ENCODE measurements at places on chromosomes 2 and 18. TPM values are rescaled to one million over a fixed set of nuclear protein-coding genes. Genes with fewer than 3 reads are reported as not detected.

DNA sequence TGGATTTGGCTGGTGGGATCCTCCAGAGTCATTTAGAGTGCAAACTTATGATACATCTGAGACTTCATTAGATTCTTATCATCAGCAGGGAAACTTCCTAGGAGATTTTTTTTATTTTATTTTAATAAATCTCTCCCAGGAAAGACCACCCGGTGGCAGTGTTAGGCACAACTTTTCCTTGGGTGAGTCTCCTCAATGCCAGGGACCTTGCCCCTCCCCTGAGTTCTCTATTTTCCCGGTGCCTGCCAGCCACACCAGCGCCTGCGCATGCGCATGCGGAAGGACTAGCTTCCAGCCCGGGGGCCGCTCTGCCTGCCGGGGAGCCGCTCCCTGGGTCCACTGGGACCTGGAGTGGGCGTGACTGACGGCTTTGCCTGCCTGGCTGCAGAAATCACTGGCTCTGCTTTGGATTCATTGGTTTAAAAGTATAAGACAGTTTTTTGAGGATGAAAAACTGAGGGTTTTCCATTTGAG, 86.6 kb downstream of the TMEM182 start:
- peak; percentile 30 for DNase-seq

DNA sequence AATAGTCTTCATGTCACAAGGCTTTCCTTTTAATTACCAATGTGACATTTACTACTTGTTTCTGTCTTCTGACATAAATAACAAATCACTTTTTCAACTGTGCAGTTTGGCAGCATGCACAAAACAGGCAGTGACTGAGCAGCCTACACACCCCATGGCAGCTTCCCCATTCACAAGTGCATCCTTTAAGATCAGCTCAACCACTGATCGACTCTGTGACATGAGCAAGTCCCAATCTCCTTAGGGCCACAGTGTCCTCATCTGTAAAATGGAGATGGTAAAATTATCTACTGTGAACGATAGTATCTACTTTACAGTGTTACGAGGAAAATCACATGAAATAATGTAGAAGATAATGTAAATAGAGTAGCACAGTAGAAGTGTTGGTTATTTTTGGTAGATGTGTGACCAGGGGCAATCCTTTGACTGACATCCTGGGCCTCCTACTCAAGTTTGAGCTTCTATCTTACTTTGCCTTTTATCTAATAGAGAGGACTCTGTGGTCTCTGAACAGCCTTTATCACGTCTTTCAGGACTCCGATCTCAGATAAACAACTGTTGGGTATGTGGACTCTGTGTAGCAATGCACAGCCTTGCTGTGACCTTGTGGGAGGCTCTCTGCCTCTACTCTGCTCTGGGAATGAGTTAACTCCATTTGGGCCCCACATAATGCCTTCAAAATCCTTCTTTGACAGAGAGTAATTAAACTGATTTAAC, 120.6 kb downstream of the PIGN start:
- DNase-seq, result no peak

GRCh38 chr2:140650825-140651224, 1480.0 kb downstream of the LRP1B start:
- no peak for DNase-seq

GRCh38 chr18:39389800-39390379, 1824.3 kb upstream of the CELF4 start:
- no peak for DNase-seq

DNA sequence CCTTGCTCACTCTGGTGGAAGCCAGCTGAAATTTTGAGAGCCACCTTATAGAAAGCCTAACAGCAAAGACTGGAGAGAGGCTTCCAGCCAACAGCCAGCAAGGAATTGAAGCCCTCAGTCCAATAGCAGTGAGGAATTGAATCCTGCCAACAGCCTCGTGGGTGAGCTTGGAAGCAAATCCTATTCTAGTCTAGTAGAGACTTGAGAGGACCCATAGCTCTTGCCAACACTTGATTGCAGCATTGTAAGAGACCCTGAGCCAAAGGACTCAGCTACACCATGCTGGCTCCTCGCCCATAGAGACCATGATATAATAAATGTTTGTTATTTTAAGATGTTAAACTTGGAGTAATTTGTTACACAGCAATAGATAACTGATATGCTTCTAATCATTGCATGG, 403.0 kb upstream of the TNP1 start:
- no peak for DNase-seq

DNA sequence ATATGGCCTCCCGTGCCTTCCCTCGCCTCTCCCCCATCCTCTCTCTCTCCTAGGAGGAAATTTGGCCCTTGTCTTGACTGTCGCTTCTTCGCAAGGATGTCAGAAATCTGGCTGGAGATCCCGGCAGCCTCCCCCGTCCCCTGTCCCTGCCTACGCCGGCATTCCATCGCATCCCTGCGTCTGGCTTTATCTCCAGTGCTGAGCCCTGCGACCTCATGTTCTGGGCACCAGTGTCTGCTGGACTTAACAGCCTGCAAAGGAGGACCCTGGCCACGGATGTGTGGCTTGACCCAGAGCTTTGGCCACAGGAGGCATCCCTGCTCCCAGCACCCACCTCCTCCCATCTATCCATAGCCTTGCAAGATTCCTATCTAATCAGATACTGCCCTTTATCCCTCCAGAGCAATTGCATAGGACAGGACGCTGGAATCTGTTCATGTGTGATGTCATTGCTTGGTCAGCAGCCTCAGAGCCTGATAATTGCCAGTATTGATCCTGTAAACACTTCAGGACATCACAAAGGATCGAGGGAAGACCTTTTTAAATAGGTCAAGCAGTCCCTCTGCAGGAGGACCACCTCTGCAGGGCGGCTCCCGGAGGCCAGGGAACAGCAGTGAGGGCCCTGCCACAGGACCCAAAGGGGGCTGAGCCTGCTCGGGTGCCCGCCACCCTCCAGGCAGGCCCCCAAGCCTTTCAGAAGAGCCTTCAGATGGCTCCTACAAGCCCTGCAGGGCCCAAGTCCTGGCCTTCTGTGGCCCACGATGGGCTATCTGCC, 168.2 kb downstream of the TWIST2 start:
- peak; percentile 15 for DNase-seq

GRCh38 chr18:13354402-13354801, 135.8 kb downstream of the LDLRAD4 start:
- no peak for DNase-seq

DNA sequence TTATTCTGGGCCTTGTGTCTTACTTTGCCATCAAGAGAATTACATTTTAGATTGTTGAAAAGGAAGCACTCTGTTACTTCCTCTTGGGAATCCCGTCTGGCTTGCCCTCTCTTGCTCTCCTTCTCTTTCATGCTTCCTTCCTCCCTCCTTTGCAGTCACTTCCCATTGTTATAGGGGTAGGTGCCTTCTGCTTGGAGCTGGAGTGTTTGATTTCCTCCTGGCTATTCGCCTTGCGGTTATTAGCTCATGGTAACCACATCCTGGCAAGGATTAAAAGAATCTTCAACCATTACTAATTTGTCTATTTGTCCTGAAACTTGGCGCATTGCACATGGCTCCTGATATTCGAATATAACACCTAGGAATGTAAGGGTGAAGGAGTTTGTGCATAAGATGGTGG, 115.0 kb downstream of the CERS6 start:
- no peak for DNase-seq

DNA sequence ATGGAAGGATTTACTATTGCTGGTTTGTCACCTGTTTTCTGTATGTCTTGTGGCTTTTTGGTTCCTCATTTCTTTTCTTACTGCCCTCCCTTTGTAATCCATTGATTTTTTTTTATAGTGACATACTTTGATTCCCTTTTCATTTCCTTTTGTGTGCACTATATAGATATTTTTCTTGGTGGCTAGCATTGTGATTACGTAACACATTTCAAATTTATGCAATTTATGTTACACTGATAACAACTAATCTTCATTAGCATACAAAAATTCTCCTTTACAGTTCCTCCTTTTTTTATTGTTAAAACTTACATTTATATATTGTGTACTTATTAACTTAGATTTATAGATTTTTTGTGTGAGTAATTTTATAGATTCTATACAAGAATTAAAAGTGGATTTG, 80.6 kb downstream of the OTX1 start:
- DNase-seq, result no peak

DNA sequence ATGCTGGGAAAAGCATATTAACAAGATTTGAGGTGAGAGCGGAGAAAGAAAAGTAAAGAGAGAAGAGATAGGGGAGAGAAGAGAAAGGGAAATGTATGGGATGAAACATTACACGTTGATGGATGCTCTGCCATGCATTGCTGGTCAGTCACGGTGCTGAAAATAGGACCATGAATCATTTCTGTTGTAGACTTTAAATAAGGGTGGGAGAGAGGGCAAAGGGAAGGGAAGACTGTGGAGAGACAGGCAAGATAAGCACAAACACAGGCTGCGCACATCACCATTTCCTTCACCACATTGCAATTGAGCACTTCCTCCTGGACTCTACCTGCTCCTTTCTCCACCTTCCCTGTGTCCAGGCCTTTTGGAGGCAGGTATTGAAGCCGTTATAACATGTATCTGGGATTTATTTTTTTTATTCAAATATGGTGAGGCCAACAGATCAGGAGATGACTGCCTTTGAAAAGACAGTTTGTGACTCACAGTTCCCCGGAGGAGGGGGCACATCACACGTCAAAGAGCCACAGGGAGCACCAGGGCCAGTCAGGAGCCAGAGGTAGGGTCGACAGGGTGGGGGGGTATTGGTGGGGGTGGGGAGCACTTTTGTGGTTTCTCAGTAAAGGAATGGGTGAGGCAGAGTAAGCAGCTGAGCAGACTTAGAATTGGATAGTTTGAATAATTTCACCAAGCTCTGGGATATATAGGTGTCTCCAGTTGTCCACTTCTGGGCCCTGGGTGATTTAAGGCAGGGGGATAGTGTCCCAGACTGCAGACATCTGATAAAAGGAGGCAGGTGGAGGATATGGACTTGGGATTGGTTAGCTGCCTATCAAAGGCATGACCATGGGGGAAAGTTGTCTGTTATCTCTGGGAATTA, 372.8 kb upstream of the ST6GAL2 start:
- DNase-seq, result no peak

- DNase-seq, result no peak
Measured at GRCh38 chr18:56986829-56987228, 160.1 kb upstream of the BOD1L2 start.

- DNase-seq, result no peak
Measured at GRCh38 chr2:215958257-215958656, 55.1 kb downstream of the MREG start.

- DNase-seq, result no peak
Measured at GRCh38 chr2:46493241-46493970, 14.0 kb downstream of the TMEM247 start.

DNA sequence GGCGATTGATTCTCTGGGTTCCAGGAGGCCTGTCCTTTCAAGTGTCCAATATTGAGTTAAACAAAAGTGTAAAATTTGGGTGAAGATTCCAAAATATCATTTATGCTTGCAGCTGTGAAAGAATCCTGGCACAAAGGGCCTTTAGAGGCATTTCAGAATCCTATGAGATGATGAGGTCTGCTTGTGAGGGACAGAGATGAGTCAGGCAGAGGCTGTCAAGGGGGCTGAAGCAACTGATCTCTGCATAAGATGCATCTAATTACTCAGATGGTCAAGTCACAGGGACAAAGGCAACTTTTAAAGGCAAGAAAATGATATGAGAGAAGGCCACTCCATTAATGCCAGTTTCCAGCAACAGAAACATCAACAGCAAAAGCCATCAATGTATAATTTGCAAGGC, 78.8 kb downstream of the FHOD3 start:
- DNase-seq, result no peak

DNA sequence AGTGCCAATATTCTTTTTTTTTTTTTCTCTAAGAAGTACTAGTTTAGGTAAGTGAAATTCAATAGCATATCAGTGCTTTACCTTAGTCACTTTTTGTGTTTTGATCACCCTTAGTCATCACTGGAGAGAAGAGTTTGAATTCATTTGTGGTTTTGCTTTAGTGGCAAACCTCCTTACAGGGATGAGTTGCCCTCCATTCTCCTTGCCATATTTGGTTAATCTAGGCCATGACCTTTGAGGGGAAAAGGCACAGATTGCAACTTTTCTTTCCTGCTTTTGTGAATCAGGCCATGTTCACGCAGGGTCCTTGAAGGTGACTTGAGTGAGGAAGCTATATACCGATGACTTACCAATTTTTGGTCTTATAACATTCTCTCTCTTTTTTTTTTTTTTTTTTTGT, 34.4 kb downstream of the PLEKHA3 start:
- DNase-seq, result no peak

DNA sequence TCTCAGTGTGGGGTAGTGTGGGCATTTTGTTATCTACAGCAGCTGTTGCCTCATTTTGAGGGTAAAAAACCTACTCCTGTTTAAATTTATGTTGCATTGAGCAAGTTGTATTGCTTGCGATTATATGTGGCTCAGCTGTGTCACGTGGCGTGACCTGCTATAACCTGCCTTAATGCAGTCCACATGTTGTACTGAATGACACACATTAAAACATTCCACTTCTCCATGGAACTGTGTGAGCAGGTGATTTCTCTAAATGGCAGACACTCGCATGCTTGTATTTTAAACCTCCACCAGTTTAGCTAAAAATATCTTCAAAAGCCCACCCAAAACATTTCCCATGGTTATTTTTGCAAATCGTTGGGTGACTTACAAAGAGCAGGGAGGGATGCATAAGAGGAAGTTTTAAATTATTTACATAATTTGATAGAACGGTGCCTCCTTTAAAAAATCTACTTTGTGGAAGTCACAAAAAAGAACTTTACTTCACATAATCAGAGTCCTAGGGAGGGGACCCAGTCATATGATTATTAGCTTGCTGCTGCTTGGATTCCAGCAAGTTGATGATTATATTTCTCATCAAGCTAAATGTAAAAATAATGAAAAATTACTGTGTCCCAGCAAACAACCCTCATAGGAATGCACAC, 163.3 kb upstream of the ZEB2 start:
- no peak for DNase-seq

- no peak for DNase-seq
Measured at GRCh38 chr2:43490252-43490786, 105.5 kb downstream of the THADA start.

DNA sequence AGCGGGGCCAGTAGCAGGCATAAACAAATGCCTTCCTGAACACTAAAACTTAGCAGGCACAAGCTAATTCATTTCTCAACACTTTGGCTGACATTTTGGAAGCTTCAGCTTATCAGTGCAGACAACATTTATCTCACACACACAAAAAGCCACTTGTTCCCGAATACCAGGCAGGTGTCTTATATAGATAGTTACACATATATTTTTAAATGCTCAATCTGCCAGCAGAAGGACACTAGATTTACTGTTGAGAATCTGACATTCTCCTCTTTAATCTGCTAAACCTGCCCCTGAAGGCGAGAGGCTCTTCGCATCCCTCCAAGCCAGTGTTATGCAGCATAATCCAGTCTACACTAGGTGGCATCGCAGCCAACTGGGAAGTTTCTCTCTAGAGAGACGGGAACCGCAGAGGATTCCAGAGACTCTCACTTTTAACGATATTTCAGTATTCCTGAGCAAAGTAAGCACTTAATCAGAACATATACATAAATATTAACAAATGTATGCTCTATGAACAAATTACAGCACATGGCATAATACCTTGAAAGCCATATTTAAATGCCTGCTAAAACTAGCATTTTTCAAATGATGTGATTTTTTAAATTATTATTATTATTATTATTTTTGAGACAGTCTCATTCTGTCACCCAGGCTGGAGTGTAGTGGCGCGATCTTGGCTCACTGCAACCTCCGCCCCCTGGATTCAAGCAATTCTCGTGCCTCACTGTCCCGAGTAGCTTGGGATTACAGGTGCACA, 90.2 kb upstream of the SCG2 start:
- peak; percentile 19 for DNase-seq

GRCh38 chr2:64634345-64635267, 19.1 kb downstream of the SERTAD2 start:
- DNase-seq, result peak; percentile 54

The SLC38A11 gene
- total RNA-seq, result 0.29 TPM

The EN1 gene
- not detected for total RNA-seq

The DCDC2C gene
- not detected for total RNA-seq

The LIMS2 gene
- total RNA-seq, result 81.5 TPM

The TMEM200C gene
- total RNA-seq, result 1.6 TPM

The KIAA2012 gene
- total RNA-seq, result 0.15 TPM
